ENCODE measurements at places on chromosomes 7 and 10.

GRCh38 chr10:97499561-97500296 is 1.0 kb downstream of the UBTD1 start:
- DNase-seq, result no peak

DNA sequence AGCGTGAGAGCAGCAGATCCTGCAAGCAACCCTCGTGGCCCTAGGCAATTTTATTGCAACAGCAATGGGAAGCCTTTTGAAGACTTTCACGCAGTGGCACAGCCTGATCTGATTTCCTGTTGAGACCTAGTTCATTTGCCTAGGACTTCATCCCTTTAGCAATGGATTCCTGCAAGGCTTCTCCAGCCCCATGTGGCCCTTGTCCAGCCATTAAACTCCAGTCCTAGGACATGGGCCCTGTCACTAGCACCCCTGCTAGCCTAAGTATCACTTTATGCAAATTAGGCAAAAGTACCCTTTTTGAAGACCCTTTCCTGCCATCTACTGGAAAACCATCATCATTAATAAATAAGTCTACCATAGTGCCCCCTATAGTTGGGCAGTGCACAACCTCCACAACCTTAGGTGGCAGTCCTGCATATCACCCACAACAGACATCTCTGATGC is 379.4 kb downstream of the GALNT17 start:
- no peak for DNase-seq

DNA sequence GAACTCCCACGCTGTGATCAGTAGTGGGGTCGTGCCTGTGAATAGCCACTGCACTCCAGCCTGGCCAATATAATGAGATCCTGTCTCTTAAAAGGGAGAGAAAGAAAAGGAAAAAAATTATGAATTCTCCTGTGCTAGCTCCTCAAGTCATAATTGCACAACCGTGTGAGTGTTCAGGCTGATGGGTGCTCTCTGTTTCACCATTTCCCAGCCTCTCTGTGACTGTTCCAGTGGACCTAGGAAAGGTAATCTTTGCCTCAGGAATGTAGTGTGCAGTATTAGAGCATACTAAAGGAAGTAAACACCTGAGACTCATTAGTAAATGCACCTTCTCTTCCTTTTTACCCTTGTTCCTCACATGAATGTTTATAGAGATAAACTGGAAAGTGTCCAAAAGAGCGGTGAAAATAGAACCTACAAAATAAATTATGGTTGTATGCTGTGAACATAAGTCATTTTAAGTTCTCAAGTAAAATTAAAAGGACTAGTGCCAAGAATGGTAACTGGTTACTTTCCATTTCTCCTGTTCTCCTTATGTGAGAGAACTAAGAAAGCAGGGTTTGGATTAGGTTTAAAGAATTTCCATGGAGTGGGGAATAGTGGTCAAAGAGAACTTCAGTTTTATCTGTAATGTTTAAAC is 42.7 kb downstream of the INPP5F start:
- no peak for DNase-seq

- DNase-seq, result no peak
Observed at GRCh38 chr7:46611508-46611907, 690.4 kb upstream of the IGFBP3 start.

- no peak for DNase-seq
Observed at GRCh38 chr10:13047529-13048206, 46.2 kb upstream of the CCDC3 start.

GRCh38 chr7:80830010-80830409 is 88.8 kb downstream of the SEMA3C start:
- DNase-seq, result no peak

All from stimulated activated CD8-positive, alpha-beta memory T cell treated with anti-CD3 and anti-CD28 coated beads, Interleukin-7, amount 100 ng/mL, for 1 hour (primary cell).